CD4-positive, alpha-beta T cell treated with Interleukin-21 for 1 hour (primary cell): ENCODE measurements at places on chromosomes 6 and 20.
A peak's percentile ranks its signal among the peaks of the same experiment; 100 is the strongest.

DNA sequence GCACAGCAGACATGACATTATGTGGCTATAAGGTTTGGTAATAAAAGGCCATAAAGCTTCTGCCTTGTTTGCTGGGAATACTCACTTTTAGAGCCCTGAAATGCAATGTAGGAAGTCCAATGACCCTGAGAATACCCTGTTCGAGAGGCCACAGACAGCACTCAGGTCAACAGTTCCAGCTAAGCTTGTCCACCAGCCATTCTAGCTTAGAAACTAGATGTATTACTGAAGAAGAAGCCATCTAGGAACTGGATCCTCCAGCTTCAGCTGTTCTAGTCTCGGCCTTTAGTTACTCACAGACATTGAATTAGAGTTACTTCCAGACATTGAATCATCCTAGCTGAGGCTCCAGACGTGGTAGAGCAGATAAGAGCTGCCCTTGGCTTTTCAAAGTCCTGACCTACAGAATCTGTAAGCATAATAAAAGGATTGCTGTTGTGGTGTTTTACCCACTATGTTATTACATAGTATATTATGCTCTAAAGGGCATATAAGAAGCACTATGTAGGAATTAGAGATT lies 84.9 kb downstream of the MMS22L start:
- DNase-seq = no peak

- DNase-seq = no peak
These were observed 24.8 kb downstream of the GRM4 start for GRCh38 chr6:34120953-34121675.

- DNase-seq = no peak
These were observed 8.1 kb downstream of the PIM1 start for GRCh38 chr6:37177935-37178517.

DNA sequence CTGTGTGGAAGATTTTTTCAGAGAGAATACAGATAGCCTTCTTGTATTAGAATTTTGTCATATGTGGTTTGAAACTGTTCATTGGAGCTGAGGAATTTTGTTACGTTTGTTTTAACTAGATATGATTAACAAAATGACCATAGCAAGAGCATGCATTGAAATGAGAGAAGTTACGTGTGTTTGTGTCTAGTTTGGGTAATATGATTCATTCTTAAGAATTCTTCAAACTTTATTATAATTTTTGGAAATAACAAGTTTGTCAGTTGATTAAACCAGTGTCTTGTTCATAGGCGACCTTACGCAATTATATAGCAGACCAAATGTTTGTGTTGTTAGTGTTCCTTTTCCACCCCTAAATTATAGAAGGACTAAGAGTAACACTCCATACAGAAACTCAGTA lies 5.5 kb downstream of the GMNN start:
- DNase-seq = no peak

GRCh38 chr6:169950558-169950957 lies 199.1 kb downstream of the ERMARD start:
- DNase-seq = peak; percentile 45

DNA sequence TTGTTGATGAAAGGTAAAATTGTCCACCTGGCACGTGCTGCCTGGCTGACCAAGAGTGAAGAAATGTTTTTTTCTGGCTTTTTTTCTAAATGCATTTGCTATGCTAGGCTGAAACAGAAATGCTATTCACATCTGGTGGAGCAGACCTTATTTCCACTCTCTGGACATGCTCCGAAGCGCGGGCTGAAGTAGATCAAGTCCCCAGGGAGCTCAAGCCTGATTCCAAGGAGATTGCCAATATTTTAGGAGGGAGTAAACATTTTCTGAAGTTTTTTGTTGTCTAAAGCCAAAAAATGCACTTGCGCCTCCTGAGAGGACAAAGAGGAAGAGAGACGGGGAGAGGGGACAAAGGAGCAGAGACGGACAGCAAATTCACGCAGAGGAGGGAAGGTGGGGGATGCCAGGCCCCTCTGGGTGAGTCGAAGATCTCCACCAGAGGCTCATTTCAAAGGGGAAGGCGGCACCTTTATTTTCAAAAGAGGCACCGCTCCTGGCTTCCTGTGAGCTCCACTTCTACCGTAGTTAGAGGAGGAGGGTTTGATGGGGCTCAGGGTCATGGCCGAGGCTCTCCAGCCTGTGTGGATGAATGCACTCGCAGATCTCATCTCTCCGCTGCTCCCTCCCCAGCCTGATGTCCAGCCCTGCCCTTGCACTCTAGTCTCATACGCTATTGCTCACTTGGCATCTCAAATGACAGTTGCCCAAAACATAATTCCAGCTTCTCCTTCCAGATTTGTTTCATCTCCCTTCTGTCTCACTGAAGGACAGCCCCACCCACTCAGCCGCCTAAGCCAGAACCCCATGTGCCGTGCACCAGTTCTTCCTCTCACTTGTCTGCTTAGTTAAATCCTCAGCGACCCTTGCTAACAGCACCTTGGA lies 23.1 kb upstream of the SMOC2 start:
- DNase-seq = no peak

DNA sequence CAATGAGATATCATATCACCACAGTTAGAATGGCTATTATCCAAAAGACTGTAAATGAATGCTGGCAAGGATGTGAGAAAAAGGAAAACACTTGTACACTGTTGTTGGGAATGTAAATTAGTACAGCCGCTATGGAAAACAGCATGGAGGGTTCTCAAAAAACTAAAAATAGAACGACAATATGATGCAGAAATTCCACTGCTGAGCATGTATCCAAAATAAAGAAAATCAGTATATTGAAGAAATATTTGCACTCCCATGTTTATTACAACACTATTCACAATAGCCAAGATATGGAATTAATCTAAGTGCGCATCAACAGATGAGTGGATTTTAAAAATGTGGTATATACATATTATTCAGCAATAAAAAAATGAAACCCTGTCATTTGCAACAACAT lies 898.9 kb upstream of the MAN1A1 start:
- no peak for DNase-seq
